ENCODE measurements at places on chromosomes 16 and 17.

DNA sequence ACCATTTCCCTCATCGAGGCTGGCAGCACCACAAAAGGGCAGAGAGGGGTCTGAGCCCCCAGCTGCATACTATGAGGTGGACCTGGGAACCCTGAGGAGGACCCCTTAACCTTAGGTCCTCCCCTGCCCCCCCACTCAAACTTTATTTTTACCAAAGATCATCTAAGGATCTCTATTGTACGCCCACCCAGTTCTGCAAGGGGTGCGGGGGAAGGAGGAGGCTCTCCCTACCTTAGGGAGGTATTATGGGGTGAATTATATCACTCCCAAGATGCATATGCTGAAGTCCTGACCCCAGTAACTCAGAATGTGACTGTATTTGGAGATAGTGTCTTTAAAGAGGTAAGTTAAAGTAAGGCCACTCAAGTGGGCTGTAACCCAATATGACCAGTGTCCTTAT, 26.8 kb upstream of the EMP2 start:
- no peak for DNase-seq

DNA sequence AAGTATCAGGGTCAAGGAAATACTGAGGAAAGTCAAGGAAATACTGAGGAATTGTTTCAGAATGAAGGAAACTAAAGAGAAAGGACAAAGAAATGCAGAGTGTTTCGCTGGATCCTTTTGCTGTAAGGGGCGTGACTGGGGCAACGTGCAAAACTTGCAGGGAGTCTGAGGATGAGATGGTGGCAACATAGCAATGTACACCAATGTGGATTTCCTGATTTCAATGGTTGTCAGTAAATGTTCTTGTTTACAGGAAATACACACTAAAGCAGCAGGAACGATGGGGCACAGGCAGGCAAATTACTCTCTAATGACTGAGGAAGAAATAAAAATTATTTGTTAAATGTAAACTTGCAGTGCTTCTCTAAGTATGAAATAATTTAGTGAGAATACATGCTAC, 34.4 kb downstream of the ZZEF1 start:
- no peak for DNase-seq

DNA sequence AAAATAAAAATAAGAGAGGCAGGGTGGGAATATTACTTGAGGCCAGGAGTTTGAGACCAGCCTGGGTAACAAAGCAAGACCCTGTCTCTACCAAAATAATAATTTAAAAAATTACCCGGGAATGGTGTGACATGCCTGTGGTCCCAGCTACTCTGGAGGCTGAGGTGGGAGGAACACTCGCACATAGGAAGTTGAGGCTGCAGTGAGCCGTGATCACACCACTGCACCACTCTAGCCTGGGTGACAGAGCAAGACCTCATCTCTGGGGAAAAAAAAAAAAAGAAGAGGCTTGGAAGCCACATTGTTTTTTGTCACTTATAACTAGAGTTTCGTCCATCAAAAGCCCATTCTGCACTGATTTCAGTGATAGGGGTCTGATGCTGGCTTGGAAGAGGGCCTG, 3.3 kb upstream of the TMEM235 start:
- DNase-seq: no peak

GRCh38 chr17:2734939-2735338, 14.5 kb downstream of the CCDC92B start:
- DNase-seq: no peak

DNA sequence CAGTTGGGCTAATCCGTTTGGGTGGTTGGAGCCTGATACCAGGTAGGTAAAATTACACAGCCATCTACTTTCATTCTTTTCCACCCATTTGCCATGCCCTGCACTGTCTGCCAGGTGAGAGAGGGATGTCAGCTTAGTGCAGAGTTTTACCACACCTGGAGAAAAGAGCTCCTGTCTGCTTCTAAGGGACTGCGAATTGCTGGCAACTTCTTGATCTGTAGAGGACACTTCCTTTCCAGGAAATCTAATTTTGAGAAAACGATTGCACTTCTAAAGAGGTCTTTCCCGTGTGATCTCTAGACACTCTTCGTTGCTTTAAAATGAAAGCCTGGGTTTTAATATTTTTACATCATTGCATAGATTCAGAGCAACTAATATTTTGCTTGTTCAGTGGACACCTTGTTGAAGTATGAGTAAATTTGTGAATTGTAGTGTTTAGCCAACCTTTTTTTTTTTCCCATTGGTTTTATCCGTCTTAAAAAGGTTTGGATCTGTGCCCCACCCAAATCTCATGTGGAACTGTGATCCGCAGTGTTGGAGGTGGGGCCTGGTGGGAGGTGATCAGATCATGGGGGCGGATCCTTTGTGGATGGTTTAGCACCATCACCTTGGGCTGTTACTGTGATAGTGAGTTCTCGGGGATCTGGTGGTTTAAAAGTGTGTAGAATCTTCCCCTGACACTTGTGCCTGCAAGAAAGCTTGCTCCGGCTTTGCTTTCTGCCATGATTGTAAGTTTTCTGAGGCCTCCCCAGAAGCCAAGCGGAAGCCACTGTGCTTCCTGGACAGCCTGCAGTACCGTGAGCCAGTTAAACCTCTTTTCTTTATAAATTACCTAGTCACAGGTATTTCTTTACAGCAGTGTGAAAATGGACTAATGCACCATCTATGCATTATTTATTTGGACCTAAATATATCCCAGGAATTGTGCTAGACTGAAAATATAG, 104.6 kb downstream of the PRKCA start:
- DNase-seq: no peak

DNA sequence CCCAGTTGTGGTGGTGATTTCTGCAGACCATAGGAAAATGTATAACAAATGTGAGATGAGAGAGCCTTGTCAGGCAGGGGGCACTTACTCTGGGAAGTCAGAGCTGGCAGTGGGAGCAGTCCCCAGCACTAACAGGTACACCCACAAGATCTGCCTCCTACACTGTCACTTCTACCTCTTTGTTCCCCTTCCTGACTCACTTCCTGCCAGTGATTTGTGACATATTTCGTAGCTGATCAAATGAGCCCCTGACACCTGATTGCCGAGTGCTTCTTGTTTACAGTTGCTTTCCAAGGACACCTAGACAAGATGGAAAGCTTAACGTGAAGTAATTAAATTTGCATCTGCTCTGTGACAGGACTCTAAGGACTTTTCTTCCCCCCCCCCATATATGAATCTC, 40.5 kb downstream of the FTO start:
- DNase-seq: no peak

Measured in erythroblast (primary cell).